ENCODE measurements at places on chromosomes 7 and 10.

GRCh38 chr10:133226251-133226808 lies 3.7 kb upstream of the UTF1 start:
- DNase-seq = no peak

- DNase-seq = peak; percentile 46
Observed at GRCh38 chr7:39951226-39952194, 1.5 kb downstream of the CDK13 start.

DNA sequence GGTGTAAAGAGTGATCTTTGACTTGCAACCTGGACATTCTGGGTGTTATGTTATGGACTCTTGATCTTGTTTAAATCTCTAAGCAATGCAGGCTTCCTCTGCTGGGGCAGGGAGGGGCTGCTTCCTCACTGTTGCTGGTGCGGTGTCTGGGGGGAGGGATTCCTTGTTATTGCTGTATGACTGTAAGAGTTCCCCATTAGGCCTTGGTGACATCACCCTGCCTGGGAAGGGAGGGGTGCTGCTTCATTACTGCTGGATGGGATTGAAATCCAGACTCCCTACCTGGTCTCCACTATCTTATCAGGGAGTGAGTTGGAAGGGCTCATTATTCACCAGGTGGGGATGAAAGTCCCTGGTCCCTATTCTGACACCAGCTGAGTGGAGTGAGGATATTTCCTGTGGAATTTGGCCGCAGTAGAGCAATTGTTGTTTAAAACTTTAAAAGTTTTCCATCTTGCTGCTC lies 8.8 kb downstream of the OGDH start:
- no peak for DNase-seq

- no peak for DNase-seq
Observed at GRCh38 chr10:124512040-124512428, 50.4 kb downstream of the LHPP start.

GRCh38 chr10:18179891-18180290 lies 39.7 kb downstream of the CACNB2 start:
- no peak for DNase-seq

DNA sequence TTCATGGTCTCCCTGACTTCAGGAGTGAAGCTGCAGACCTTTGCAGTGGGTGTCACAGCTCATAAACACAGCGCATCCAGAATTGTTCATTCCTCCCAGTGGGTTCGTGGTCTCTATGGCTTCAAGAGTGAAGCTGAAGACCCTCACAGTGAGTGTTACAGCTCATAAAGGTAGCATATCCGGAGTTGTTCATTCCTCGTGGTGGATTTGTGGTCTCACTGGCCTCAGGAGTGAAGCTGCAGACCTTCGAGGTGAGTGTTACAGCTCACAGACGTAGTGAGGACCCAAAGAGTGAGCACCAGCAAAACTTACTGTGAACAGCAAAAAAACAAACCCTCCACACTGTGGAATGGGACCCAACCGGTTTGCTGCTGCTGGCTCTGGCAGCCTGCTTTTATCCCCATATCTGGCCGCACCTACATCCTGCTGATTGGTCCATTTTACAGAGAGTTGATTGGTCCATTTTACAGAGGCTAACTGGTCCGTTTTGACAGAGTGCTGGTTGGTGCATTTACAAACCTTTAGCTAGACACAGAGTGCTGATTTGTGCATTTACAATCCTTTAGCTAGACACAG lies 308.8 kb downstream of the PTPRN2 start:
- DNase-seq = no peak

DNA sequence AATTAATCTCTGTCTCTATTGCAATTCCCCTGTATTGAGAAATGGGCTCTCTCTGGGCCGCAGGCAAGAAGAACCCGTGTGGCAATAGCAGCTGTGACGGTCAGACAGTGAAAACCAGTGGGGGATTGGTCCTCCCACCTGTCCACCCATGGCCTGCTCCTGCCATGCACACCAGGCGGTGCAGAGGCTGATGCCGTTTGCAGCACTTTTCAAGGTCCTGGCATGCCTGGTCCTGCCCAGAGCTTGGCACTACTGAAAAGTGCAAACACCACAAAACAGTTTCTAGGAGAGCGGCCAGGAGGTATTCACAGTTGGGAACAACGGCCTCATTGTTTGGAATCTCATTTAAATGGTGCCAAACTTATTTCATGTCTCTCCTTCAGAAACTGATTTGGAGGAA lies 41.5 kb downstream of the PSPH start:
- peak; percentile 75 for DNase-seq

Data from nucleus accumbens (tissue), 56 donors.